ENCODE measurements at places on chromosomes 1 and 21.

- no peak for DNase-seq
Measured at GRCh38 chr1:107691540-107691939, 273.4 kb downstream of the VAV3 start.

DNA sequence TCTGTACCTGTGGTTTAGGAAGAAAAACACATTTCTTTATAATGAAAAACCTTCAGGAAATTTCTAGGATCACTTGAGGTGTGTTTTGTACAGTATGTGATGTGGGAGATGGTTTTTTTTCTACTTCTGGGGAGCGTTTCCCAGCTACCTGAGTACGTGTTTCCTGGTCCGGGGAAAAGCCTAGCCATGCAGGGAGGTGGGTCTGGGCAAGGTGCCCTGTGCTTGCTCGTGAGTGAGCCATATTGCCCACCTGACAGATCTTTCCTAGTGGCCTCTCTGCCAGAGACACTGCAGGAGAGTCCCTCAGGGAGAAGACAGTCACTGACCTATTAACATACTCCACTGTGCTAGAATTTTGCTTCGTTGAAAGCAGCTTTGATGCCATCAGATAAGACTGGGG is 41.3 kb downstream of the TRPM2 start:
- no peak for DNase-seq

GRCh38 chr21:39561140-39561539 is 51.6 kb upstream of the B3GALT5 start:
- DNase-seq, result no peak

DNA sequence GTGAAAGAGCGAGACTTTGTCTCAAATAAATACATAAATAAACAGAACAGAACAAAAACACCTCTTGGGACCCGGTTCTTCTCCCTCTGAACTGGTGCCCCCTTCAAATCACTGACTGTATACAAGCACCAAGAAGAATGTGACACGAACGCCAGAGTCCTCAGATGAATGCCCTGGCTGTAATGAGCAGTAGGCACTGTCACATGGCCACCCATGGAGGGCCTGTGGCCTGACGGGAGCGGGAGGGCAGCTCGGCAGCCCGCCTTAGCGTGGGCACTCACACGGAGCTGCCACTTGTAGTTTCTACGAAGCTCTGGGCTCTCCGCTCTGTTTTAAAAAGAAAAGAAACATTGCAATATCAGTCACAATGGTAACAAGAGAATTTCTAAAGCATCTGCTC is 146.0 kb downstream of the PEX14 start:
- no peak for DNase-seq

- peak; percentile 41 for DNase-seq
Measured at GRCh38 chr1:54421101-54421504, 14.9 kb upstream of the SSBP3 start.

GRCh38 chr1:17948594-17948993 is 159.0 kb upstream of the IGSF21 start:
- no peak for DNase-seq

DNA sequence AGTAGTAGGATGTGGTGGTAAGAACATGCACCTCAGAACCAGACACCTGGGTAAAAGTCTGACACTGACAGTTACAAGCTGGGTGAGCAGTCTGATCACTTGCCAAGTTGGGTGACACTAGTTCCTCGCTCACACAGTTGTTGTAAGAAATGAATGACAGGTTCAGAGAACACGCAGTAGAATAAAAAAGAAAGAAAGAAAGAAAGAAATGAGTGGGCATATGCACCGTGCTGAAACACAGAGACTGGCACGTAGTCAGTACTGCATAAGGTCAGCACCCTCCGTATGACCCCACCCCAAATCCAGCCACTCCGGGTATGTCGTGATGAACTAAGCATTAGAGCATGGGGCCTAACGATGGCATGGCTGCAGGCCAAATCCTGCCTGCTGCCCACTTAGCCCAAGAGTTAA is 90.6 kb downstream of the GLUL start:
- no peak for DNase-seq

GRCh38 chr1:59017501-59018231 is 233.8 kb upstream of the JUN start:
- no peak for DNase-seq
